Activated CD8-positive, alpha-beta memory T cell treated with anti-CD3 and anti-CD28 coated beads, Interleukin-2, amount 50 U/mL, for 4 hours (primary cell): ENCODE measurements at places on chromosomes 7 and 10.

DNA sequence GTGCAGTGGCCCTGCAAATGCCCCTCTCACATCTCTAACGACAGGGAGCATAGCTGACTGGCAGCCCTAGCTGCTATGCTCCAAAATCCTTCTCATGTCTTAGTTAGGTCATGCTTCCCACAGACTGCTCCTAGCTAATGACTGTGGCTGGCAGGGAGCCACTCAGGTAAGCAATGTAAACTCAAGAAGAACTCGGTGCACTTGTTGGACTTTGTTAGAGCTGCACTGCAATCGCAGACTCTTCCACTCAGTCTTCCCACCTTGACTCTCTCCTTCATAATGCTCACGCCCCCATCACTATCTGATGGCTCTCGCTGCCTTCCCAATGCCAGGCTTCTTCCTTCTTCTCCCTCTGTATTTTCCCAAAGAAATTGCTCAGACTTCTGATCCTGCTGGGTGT, 24.0 kb downstream of the OR9A2 start:
- no peak for DNase-seq

DNA sequence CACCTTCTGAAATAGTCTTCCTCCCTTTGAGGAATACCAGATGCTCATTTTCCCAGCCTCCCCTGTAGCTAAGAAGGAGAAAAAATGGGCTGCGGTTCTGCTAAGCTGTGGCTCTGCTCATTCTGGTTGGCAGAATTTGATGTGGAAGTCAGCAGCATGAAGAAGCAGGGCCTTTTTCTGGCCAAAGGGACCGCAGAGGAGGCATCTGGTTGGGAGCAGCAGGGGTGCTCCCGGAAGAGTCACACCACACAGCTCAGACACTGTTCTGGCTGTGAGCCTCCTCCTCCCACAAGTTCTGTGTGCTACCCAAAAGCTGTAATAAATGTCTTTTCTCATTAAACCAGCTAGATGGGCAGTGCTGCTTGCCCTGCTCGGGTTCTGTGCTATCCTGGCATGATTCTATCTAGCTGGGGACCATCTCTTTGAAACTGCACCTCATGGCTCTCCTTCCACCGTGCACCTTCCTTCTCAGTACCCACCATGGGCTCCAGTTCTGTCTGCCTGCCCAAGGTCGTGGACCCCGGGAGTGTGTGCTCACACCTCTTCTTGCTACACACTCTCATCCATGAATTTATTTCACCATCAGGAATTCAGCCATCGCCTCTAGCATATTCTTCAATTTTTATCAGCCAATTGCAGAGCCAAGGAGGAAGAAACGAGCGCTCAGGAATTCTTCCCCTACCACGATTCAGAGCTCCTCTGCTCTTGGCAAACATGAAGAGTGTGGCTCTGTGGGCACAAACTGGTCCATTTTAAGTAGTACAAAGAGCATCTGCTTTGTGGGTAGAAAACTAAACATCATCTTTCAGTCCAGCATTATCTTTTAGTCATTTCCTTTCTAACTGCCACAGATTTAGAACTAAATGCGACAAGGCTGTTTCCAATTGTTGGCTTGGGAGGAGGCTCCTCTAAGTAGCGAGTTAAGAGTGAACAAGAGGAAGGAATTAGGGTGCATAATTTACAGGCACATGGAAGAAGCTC, 76.9 kb downstream of the FAM171A1 start:
- DNase-seq: no peak

- DNase-seq: no peak
Measured at GRCh38 chr7:73967832-73968290, 60.1 kb upstream of the ELN start.

GRCh38 chr10:69952069-69952800, 100.4 kb upstream of the MACROH2A2 start:
- DNase-seq: no peak

- DNase-seq: no peak
Measured at GRCh38 chr10:95343573-95343972, 52.8 kb upstream of the PDLIM1 start.

- DNase-seq: no peak
Measured at GRCh38 chr7:135855846-135856245, 107.2 kb upstream of the FAM180A start.

- DNase-seq: no peak
Measured at GRCh38 chr10:18332048-18332447, 191.8 kb downstream of the CACNB2 start.

DNA sequence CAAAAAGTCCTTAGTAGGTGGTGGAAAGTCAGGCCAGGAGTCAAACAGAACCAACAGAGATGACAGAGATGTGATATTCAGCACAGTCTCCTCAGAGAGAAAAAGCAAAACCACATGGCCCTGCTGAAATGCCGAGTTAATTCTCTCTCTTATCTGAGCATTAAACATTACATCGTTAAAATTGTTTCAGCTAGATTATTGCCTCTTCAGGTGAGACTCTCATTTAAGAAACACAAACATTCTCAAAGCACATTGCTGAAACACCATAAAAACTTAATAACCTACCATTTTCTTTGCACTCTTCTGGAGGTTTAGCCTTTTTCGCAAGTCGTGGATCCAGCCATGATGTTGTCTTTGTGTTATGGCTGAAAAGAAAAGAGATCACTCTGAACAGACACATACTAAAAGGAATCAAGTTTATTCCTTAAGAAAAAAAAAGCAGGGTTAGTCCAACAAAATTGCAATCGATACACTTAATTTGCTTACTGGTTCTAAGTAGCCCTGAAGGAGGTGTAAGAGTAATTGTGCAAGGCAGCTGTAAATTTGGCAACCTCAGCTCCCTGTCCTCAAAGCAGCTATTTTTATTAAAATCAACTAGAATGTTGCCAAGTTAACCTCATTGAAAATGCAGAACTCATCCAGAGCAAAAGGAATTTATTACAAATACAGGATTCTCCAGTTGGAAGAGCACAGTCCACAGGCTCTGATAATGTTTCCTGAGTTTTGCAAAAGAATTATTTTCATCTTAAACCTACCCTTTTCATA, 691.1 kb downstream of the PHTF2 start:
- no peak for DNase-seq

- DNase-seq: no peak
Measured at GRCh38 chr7:70217571-70217970, 619.3 kb downstream of the AUTS2 start.

- DNase-seq: no peak
Measured at GRCh38 chr10:43930243-43930642, 281.6 kb upstream of the ZNF32 start.

- DNase-seq: no peak
Measured at GRCh38 chr7:66213637-66214036, 8.5 kb downstream of the TPST1 start.
